ENCODE measurements at places on chromosomes 11 and 22.

DNA sequence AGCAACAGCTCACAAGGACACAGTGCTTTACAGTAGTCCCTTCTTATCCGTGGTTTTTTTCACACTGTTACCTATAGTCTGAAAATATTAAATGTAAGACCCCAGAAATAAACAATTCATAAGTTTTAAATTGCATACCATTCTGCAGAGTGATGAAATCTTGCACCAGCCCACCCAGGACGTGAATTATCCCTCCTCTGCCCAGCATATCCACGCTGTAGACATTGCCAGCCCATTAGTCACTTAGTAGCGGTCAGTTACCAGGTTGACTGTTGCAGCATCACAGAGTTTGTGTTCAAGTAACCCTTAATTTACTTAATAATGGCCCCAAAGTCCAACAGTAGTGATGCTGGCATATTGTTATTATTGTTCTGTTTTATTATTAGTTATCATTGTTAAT, 3.6 kb downstream of the CLTCL1 start:
- no peak for DNase-seq

DNA sequence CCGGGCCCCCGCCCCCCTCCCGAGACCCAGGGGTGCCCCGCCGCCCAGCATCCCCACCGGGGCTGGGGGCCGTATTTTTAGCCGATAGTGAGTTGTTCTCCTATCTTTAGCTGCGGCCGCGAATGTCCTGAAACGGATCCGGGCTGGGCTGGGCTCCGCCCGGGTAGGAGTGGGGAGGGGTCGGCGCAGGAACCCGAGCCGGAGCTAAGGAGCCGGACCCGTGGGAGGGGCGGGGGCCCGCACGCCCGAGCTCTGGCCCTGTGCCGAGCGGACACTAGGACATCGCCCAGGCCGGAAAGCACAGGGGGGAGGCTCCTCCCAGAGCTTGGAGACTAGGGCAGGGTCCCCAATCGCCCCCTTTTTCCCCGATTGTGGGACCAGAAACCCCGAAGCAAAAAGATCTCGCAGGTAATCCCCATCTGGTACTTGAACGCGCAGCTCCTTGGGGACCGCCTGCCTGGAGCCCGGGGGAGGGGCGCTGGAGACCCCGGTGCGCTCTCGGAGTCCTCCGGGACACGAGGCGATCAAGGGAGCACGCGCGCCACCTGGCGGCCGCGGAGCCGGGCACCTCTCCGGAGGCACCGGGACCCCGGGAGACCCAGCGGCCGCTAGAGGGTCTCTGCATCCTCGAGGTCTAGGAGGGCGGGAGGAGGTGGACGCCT, 669 bp downstream of the CDC42EP2 start:
- peak; percentile 70 for DNase-seq

GRCh38 chr22:25697181-25697664, 44.8 kb upstream of the MYO18B start:
- no peak for DNase-seq

DNA sequence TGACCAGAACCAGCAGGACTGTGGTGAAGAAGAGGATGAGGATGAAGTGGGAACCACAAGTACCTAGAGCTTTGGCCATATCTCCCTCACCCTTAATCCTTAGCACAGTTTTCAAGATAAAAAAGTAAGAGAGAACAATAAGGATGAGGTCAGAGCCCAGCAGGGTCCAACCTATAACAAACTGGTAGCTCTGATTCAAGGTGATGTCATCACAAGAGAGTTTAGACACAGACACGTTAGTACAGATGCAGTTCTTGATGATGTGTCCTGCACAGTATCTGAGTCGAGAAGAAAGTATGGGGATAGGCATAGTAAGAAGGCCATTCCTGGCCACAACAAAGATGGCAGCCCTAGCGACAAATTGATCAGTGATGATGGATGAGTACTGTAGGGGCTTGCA, 586 bp downstream of the OR56A5 start:
- no peak for DNase-seq

DNA sequence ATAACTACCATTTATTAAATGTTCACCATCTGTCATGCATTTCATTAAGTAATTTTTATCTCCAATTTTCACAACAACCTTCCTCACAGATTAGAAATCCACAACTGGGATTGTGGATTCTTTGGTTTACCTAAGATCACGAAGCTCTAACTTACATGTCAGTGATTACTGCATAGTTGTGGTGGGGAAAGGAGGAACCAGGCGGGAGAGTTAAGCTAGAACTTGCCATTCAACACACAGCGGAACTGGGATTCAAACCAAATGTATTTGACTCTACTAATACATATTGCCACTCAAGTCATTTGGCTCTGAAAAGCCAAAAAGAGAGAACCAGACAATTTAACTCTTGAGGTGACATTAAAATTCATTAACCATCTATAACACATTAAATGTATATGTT, 10.4 kb upstream of the LAYN start:
- no peak for DNase-seq

GRCh38 chr11:132072858-132073211, 702.4 kb downstream of the NTM start:
- no peak for DNase-seq
